ENCODE measurements at places on chromosomes 1 and 21.

DNA sequence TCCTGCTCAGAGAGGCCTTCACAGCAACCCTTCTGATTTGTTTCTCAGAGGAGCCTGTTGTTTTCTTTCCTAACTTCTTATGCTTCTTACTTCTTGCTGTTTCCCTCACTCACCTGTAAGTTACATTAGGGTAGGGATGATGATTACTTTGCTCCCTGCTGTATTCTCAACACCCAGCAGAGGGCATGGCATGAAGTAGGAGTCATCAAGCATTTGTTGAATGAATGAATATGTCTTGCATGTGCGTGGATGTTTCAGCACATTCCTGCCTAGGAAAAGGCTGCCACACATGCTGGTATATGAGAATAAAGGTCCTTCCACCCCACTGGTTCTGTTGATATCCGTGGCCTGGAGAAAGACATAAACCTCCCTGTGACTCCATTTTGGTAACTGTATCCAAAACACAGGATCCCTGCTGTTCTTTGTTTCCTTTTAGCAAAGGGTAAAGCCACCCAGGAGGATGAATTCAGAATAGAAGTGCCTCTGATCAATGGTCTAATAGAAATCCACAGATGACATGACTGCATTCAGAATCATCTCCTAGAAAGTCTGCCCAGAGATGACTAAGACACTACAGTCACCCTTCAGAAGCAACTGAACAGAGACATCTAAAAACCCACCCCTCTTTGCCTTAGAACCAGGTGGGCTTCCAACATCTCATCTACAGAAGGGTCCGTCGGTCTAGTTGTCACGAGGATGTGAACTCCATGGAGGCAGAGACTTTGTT is 168.8 kb downstream of the ZSCAN20 start:
- DNase-seq, result no peak

DNA sequence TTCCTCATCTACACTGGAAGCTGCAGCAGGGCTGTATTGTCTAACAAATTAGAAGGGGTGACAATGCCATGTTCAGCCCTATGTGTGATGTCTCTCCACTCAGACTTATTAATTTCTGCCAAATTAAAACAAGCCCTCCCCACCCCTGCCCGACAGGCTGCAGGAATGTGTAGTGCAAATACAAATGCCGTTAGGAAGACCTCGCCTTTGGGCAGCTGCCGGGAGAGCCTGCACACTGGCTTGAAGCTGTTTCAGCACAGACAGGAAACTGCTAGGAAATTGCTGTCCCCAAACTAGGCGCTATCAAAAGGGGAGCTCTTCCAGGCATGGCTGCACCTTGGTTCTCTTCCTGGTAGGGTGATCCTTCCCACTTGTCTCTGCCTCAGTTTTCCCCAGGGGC is 135.2 kb downstream of the ELAVL4 start:
- no peak for DNase-seq

DNA sequence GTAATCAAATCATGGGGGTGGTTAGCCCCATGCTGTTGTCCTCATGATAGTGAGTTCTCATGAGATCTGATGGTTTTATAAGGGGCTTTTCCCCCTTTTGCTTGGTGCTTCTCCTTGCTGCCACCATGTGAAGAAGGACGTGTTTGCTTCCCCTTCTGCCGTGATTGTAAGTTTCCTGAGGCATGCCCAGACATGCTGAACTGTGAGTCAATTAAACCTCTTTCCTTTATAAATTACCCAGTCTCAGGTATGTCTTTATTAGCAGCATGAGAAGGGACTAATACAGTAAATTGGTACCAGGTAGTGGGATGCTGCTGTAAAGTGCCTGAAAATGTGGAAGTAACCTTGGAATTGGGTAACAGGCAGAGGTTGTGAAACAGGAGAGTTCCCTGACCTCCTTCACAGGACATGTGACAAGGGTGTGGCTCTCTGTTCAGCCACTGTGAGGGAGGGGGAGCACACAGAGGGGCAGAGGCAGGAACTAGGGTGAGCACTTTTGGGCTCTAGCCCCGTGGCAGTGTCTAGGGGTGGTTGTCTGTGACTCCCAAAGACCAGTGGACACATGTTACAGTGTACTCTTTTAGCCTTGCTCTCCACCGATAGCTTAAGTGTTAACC is 105.3 kb downstream of the BACH1 start:
- peak; percentile 36 for DNase-seq

- no peak for DNase-seq
These were observed 58.1 kb downstream of the LHX4 start for GRCh38 chr1:180287988-180288705.

- no peak for DNase-seq
These were observed 73.4 kb upstream of the NEK2 start for GRCh38 chr1:211748810-211749209.

- no peak for DNase-seq
These were observed 27.2 kb downstream of the NUAK2 start for GRCh38 chr1:205294175-205294917.

DNA sequence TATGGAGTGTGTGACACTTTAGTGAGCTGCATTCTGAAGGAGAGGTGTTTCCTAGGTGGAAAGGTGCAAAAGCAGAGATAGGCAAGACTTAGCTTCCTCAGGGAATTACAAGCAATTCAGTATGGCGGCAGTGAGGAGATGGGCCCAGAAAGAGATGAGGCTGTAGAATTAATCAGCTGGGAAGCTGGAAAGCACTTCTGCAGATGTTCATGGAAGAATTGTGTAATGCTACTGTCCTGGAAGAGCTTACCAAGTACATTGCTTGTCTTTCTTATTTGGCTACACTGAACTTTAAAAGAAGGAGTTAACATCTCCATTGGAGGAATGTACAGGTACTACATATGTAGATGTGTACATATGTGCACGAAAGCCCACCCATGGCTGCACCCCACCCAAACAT is 103.7 kb upstream of the DPT start:
- DNase-seq, result no peak

Data from CD4-positive, alpha-beta T cell treated with Interferon gamma for 1 hour (primary cell).